ENCODE measurements at places on chromosomes 5 and 9. TPM values are rescaled to one million over a fixed set of nuclear protein-coding genes. Genes with fewer than 3 reads are reported as not detected.

The NTNG2 gene
- 23.4 TPM for total RNA-seq

The FBXO4 gene
- total RNA-seq = 14.9 TPM

The SHROOM1 gene
- 0.82 TPM for total RNA-seq

The SPATA31E1 gene
- not detected for total RNA-seq

GRCh38 chr5:5494489-5495402, 72.3 kb downstream of the ICE1 start:
- no peaks in the 10 kb centered on the region for H3K27me3 ChIP-seq
- H3K27ac ChIP-seq = no peak overlapping the region
- peaks cover 7% of the 10 kb centered on the region for H3K36me3 ChIP-seq
- DNase-seq = peak; percentile 56

- no peaks in the 10 kb centered on the region for H3K4me1 ChIP-seq
- H3K4me3 ChIP-seq = no peak overlapping the region
- H3K27ac ChIP-seq = no peak overlapping the region
- DNase-seq = no peak
These were observed 41.7 kb upstream of the CLINT1 start for GRCh38 chr5:157900644-157901043.

DNA sequence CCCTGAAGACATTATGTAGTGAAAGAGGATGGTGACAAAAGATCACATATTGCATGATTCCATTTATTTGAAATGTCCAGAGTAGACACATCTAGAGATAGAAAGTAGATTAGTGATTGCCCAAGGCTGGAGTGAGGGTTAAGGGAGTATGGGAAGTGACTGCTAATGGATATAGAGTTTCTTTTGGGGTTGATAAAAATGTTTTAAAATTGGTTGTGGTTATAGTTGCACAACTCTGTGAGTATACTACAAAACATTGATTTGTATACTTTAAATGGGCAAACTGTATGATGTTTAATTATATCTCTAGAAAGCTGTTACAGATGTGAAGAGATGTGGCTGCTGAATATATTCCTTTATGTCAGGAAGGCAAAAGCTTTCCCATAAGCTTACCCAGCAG, 202.8 kb downstream of the CCDC171 start:
- no peaks in the 10 kb centered on the region for H3K27me3 ChIP-seq
- no peaks in the 10 kb centered on the region for H3K4me1 ChIP-seq
- H3K36me3 ChIP-seq = no peaks in the 10 kb centered on the region
- H3K4me3 ChIP-seq = no peak overlapping the region
- H3K27ac ChIP-seq = no peak overlapping the region
- no peak for DNase-seq

- no peaks in the 10 kb centered on the region for H3K36me3 ChIP-seq
- H3K27me3 ChIP-seq = peaks cover 3% of the 10 kb centered on the region
- no peak for DNase-seq
- no peak overlapping the region for H3K27ac ChIP-seq
- no peak overlapping the region for H3K4me3 ChIP-seq
- H3K4me1 ChIP-seq = no peaks in the 10 kb centered on the region
These were observed 152.2 kb downstream of the TMEM161B start for GRCh38 chr5:88116396-88116795.

DNA sequence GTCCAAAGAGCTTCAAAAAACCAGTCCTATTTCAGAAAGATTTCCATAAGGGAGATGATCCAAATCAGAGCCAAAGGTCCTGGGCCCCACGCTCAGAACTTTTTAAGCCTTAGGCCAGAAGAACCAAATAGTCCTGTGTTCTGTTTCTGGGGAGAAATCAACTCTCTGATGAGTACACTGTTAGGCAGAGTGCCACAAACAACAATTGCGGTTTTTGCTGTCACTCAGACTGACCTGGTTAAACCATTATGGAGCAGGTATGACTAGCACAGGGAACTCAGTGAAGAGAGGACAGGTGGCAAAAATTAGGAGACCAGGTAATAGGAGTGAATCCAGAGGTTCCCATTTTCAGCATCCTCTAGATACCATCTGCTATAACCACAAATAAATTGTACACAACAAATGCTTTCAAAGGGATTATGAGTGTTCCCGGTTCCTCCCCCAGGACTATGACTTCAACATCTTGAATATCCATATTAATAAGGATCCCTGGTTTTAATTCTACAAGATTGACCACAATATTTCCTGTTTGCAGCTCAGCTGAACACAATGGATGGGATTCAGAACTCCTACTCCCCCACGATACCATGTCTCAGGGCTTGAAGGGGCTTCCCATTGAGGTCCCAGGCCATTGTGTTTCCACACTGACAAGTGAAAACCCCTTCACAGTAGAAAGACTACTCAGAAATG, 52.1 kb upstream of the FREM1 start:
- no peaks in the 10 kb centered on the region for H3K4me1 ChIP-seq
- H3K36me3 ChIP-seq = no peaks in the 10 kb centered on the region
- no peak for DNase-seq
- H3K27me3 ChIP-seq = no peaks in the 10 kb centered on the region

GRCh38 chr5:134902071-134902801, 2.7 kb upstream of the PCBD2 start:
- H3K27ac ChIP-seq = peak overlapping the region; percentile 67
- DNase-seq = no peak
- H3K4me3 ChIP-seq = no peak overlapping the region
- H3K36me3 ChIP-seq = peaks cover 19% of the 10 kb centered on the region

DNA sequence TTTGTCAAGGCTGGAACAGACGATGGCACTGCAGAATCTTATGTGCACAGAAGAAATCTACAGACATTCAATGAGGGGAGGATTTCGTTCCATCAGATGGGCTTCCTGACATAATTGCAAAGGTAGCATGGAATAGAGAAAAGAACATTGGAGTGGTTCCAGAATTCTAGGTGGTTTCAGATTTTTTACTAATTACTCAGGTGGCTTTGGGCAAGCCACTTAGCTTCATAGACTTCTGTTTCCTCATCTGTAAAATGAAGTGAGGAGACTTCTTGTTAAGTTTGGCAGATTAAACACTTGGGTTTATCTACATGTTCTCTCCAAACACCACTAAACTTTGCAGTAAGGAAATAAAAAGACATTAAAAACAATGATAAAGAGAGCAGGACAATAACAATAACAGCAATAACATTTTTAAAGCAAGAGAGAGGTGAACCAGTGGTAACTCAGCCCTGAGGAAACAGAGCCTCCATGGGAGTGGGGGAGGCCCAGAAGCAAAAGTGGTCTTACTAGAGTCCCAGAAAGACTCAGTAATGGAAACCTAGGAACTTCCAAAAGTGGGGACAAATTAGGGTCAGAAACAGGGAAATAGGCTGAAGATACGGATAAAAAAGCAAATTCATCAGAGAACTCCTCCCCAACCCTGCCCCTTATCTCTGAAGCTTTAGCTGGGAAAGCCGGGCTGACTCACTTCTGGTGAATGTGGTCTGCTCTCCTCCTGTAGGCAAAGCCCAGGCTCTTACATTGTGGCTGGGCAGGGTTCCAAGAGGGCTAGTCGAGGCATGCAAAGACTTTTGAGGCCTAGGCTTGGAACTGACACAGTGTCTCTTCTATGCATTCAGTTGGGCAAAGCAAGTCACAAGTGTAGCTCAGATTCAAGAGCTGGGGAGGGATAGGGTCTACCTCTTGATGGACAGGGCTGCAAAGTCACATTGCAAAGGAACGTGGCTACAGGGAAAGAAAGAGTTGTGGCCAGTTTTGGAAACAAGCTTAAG, 11.8 kb upstream of the ACTBL2 start:
- no peaks in the 10 kb centered on the region for H3K27me3 ChIP-seq
- no peak overlapping the region for H3K27ac ChIP-seq
- no peaks in the 10 kb centered on the region for H3K4me1 ChIP-seq

- no peaks in the 10 kb centered on the region for H3K36me3 ChIP-seq
- no peaks in the 10 kb centered on the region for H3K27me3 ChIP-seq
- H3K27ac ChIP-seq = no peak overlapping the region
- peak; percentile 65 for DNase-seq
- H3K4me1 ChIP-seq = no peaks in the 10 kb centered on the region
These were observed 383.2 kb upstream of the SGCD start for GRCh38 chr5:155943516-155944407.

DNA sequence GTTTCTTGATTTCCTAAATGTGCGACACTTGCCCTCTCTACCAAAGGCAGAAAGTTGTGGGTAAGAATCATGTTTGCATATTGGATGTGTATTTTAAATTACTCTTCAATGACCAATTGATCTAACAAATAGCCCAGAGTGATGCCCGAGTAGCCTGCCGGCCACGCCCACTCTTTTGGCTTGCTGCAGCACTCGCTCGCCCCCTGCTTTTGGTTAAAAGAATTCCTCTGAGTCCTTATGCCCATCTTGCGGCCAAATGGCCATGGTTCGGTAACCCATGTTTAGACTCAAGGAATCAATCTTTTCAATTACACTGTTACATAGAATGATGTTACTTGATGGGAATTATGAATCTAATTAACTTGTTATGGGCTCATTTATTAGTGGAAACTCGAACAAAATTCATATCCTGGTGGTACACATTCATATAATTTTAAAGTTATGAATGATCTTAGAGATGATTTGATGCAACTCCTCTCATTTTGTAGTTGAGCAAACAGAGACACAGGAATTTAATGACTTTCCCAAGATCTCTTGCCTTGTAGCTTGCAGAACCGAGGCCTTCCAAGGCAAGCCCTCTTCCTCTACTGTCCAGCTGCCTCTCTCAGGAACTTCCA, 36.5 kb downstream of the PPIC start:
- H3K27me3 ChIP-seq = no peaks in the 10 kb centered on the region
- H3K27ac ChIP-seq = no peak overlapping the region
- peak; percentile 47 for DNase-seq
- no peaks in the 10 kb centered on the region for H3K4me1 ChIP-seq
- H3K4me3 ChIP-seq = no peak overlapping the region
- no peaks in the 10 kb centered on the region for H3K36me3 ChIP-seq

All from natural killer cell (primary cell).